ENCODE measurements at places on chromosomes 13 and 19. TPM values are rescaled to one million over a fixed set of nuclear protein-coding genes. Genes with fewer than 3 reads are reported as not detected.

ELAVL1 gene
- total RNA-seq: 28.5 TPM

CACNG7 gene
- 0.47 TPM for total RNA-seq

OR7A5 gene
- not detected for total RNA-seq

DLL3 gene
- total RNA-seq: 0.16 TPM

FBXO17 gene
- total RNA-seq: 23.0 TPM

RFC3 gene
- 2.1 TPM for total RNA-seq

BORA gene
- total RNA-seq: 2.2 TPM

BST2 gene
- 0.60 TPM for total RNA-seq

NUCB1 gene
- 149 TPM for total RNA-seq

SIGLEC5 gene
- not detected for total RNA-seq

CTXN1 gene
- total RNA-seq: 0.63 TPM

FPR3 gene
- not detected for total RNA-seq

CD177 gene
- total RNA-seq: not detected

MIR17HG gene
- total RNA-seq: 3.3 TPM

ZNF534 gene
- 0.17 TPM for total RNA-seq

PGLYRP1 gene
- total RNA-seq: not detected

RRAS gene
- 48.1 TPM for total RNA-seq

ZNF99 gene
- total RNA-seq: not detected

OXGR1 gene
- total RNA-seq: not detected

ZNF878 gene
- 0.16 TPM for total RNA-seq

OLFM2 gene
- 2.8 TPM for total RNA-seq

ARGLU1 gene
- total RNA-seq: 35.8 TPM

COX6B1 gene
- total RNA-seq: 566 TPM

YJEFN3 gene
- 0.17 TPM for total RNA-seq

ZNF723 gene
- total RNA-seq: not detected

SLAIN1 gene
- total RNA-seq: 0.26 TPM

ZNF486 gene
- total RNA-seq: 2.7 TPM

TOMM40 gene
- 19.6 TPM for total RNA-seq

PRSS57 gene
- not detected for total RNA-seq

All from bronchial smooth muscle cell (primary cell).